GM12891 (cell line): ENCODE measurements at places on chromosomes 5 and 9.

DNA sequence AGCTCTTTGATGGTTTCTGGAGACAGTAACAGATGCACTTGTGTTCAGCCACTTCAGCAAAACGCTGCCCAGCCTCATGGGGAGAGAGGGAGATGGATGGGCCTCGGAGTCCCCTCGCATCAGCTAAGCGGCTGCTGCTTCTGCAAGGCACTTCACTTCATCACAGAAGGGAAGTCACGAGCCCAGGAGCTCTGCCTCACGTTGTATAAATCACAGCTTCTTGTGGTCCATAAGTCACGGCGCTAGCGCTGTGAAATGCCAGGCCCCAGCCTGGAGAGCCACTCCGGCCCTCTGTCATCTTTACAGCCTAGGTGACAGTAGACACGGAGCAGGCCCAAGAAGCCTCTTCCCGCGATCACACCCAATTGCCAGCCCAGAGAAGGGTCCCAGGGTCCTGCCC, 23.4 kb downstream of the DBH start:
- no peak for DNase-seq

GRCh38 chr9:107087222-107087621, 195.9 kb upstream of the RAD23B start:
- DNase-seq: no peak

- DNase-seq: no peak
These were observed 105.0 kb downstream of the ACER2 start for GRCh38 chr9:19513671-19514275.

DNA sequence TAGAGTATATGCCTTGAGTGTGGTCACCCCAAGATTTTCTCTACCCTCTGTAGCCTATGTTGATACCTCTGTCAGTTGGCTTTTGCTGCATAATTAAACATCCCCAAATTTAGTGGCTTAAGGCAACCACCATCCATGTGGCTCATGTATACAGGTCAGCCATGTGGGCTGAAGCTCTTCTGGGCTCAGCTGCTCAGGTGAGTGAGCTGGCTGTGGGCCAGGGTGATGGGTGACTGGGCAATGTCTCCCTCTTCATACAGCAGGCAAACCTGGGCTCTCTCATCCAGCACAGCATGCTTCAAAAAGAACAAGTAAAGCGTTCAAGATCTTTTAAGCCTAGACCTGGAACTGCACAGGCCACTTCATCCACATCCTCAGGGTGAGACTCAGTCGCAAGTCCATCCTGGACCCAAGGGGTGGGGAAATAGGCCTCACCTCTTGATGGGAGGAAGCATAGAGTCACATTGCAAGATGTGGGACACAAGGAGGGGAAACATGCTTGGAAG, 188.2 kb upstream of the TAS2R1 start:
- no peak for DNase-seq

- no peak for DNase-seq
These were observed 58.4 kb upstream of the FAM170A start for GRCh38 chr5:119570910-119571309.

DNA sequence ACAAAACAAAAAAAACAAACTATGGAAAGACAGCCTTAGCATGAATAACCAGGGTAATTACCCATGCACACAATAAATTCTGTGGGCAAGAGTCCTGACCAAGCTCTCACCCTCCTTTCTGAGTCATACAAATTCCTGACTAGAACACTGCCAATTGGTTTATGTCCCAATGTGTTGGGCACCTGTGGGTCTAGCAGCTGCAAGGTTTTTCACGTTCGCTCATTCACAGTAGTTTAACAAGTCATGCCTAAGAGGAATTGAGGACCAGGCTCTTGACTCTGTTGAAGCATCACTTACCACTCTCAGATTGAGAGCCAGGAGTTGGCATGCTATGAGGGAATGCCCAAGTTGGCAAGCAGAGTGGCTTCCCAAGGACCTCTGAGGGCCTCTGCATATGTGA, 205.5 kb upstream of the SLC24A2 start:
- DNase-seq: no peak

DNA sequence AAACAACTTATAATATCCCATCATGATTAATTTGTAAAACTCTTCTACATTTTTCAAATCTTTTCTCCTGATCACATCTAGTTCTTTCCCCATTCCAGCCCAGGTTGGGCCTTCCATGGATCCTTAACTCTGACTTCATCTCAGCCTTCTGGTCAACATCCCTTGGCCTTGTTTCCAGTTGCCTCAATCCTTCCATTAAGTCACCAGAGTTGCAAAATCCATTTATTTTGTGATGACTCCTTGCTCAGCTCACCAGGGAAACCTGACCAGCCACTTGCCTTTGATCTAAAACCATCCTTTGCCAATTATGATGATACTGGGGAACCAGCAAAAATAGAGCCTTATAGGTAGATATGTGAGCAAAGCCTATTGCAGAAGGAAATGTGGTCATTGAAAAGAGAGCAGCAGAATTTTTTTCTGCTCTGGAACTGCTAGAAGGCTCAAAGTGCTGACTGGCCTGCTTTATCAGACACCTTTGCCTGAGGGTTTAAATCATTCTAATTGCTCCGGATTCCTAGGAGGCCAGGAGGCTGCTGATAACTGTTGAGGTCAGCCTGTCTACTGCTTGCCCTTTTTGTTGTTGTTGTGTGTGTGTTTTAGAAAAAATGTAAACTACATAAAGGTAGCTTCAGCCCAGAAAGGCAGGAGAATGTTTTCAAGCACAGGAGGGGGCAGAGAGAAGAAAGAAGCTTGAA, 512.2 kb upstream of the GRIA1 start:
- no peak for DNase-seq

DNA sequence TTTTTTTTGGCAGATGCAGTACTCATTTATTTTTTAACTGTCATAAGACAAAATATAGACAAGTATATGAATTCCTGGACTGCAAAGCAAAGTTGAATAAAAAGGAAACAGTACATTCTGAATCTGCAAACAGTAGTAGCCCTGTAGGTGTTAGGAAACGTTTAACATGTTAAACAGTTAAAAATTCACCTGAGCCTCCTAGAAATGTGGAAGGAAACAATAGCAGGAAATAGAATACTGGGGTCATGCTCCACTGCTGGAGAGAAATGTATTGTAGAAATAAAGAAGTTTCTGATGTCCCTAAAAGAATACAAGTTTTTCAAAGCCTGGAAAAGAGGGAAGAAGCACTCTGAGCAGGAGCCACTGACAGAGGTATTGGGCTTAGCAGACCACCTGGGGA, 866.0 kb downstream of the PTPRD start:
- no peak for DNase-seq

- no peak for DNase-seq
These were observed 20.2 kb upstream of the GLIS3 start for GRCh38 chr9:4320021-4320420.

- DNase-seq: no peak
These were observed 12.1 kb upstream of the PTAR1 start for GRCh38 chr9:69771775-69772418.

DNA sequence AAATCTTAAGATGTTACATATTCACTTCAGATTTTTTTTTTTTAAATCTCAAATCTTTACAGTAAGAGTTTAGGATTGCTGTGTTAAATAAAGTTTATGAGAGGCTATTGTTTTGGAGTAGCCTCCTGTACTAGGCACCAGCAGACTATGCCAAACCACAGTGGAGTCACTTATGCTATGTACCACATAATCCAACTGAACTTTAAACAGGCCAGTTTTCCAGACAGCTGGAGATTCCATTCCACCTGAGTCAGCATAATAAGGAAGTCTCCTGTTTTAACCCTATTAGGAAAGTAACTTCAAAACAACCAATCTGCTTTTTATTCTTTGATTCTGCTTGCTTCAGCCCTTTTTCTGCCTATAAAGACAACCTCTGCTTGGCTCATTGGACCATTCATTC, 205.2 kb downstream of the CSNK1G3 start:
- no peak for DNase-seq

DNA sequence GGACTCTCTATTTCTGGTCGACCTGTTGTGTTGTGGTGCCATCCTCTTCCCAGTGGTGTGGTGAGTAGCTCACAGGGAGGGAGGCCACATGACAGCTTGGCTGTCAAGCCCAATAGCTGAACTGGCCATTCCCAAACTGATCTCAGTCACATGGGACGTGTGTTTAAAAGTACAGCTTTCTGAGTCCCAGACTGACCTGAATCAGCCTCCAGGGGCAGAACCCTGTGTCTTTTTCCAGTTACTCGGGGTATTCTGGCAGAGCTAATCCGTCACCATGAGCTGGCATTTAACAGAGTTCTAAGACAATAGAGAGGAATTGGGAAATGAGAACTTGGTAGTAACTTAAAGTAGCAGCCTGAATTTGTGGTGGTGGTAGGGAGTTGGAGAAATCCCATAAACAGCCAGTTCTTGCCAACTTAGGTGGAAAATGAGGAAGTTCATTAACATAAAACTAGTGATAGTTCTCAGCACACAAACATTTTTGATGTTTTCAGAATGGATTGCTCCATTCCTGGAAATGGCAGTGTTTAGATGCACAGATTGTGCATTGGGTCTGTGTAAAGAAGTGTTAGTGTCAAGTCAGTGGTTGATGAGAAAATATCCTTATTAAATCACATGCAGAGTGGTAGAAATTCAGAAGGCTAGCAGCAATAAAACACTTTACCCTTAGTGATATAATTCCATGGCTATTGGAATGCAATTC, 50.9 kb downstream of the GPR107 start:
- DNase-seq: no peak

GRCh38 chr5:6703806-6704205, 9.4 kb upstream of the TENT4A start:
- no peak for DNase-seq

- peak; percentile 78 for DNase-seq
These were observed at the start of gene JADE2 for GRCh38 chr5:134524826-134525682. JADE2 (plus strand) TSS chr5:134525670; CDS start chr5:134535858, 10,188 bp downstream.

- no peak for DNase-seq
These were observed 82.2 kb upstream of the C9orf72 start for GRCh38 chr9:27655441-27655840.

- DNase-seq: no peak
These were observed 86.2 kb downstream of the HACD4 start for GRCh38 chr9:20945269-20945668.

DNA sequence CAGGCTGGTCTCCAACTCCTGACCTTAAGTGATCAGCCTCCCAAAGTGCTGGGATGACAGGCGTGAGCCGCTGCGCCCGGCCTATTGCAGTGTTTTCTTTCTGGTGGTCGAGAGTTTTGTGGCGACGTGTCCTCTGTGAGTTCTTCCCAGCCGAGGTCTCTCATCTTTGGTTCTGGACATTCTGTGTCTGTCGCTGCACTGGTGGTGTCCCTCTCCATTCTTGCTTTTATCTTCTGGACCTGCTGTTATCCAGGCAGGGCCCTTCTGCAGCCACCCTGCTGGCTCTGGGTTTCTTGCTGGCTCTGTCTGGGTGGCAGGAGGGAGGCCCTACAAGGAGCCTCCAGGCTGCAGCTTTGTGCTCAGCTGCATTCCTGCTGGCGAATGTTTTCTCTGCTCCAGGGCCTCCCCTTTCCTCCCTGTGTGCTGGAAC, 49.1 kb upstream of the EXOC3 start:
- DNase-seq: no peak

- DNase-seq: no peak
These were observed 275.0 kb upstream of the SGCD start for GRCh38 chr5:156051972-156052371.

DNA sequence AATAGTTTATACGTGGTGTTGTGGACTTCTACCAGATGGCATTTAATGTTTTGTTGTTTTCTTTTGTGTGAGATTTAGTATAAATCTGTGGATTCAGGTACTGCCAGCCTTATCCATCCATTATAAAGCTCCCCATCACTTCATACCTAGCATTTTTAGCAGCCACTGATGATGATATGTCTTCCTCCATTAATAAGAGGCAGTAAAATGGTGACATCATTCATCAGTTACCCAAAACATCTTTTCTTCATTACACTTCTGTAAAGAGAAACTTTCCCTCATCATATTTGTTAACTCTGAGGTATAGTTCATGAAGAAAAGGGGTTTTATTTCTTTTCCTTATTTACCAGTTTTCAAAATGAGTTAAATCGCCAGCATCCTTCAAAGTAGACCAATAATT, 19.4 kb downstream of the CHD1 start:
- no peak for DNase-seq

GRCh38 chr9:113652355-113653152, 189.0 kb downstream of the RGS3 start:
- no peak for DNase-seq

DNA sequence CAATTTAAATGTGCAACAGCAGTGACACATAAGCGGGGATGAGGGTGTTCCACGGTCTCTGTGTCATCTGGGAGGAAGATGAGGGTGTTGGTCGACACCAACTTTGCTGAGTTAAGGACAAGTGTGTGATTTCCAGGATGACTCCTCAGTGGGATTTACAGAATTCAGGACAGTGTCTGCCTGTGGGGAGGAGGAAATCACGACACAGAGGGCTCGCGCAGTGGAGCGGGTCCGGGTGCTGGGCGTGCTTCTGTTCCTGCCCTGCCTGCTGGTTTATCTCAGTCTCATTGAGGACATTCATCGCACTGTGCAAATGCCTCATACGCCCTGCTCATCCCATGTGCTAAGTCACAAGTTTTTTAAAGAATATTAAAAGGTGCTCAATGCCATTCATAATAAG, 73.7 kb upstream of the ADAMTS2 start:
- DNase-seq: no peak

DNA sequence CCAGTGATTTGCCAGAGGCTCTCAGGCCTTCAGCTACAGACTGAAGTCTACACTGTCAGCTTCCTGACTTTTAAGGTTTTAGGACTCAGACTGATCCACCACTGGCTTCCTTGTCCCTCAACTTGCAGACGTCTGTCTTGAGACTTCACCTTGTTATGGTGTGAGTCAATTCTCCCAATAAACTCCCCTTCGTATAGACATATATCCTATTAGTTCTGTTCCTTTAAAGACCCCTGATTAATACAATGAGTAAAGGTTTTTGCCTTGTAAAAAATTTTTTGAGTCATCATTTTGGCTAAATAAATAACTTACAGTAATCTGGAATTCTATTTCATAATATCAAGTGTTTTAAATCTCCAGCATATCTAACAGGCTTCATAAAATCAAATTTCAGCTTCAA, 956.3 kb upstream of the CDH6 start:
- no peak for DNase-seq

- no peak for DNase-seq
These were observed 70.3 kb upstream of the ASTN2 start for GRCh38 chr9:117485176-117485575.

- DNase-seq: no peak
These were observed 70.2 kb upstream of the AGXT2 start for GRCh38 chr5:35117967-35118366.

GRCh38 chr5:170147051-170147752, 41.5 kb downstream of the FOXI1 start:
- DNase-seq: no peak

- no peak for DNase-seq
These were observed 39.4 kb downstream of the GALNT12 start for GRCh38 chr9:98846879-98847278.

DNA sequence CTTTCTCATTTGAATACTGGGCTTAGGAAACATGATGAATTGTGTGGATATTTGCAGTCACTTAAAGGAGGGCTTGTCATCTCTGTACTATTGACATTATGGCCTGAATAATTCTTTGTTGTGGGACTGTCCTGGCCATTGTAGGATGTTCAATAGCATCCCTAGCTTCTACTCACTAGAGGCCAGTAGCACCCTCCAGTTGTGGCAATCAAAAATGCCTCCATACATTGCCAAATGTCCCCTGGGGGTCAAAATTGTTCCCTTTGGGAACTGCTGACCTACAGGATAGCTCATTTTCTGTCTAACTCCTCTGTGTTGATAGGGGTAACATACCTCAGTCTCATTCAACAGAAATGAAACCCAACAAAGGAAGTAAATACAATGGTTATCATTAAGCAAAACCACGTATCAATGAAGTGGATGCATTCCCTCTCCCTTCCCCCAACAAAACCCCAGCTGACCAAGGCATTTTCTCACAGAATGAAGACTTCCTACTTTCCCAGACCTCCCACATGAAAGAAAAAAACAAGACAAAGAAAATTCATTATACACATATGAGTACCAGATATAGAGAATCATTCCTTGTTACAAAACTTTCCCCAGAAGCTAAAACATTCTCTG, 18.1 kb downstream of the FYB1 start:
- no peak for DNase-seq
